ENCODE measurements at places on chromosomes 13 and 19.

GRCh38 chr13:31485183-31485582 is 254.1 kb upstream of the RXFP2 start:
- H3K4me1 ChIP-seq, result no peaks in the 10 kb centered on the region
- no peak overlapping the region for H3K27ac ChIP-seq
- no peak overlapping the region for H3K4me3 ChIP-seq
- peaks cover 3% of the 10 kb centered on the region for H3K27me3 ChIP-seq
- DNase-seq, result no peak
- H3K36me3 ChIP-seq, result no peaks in the 10 kb centered on the region

- peaks cover 6% of the 10 kb centered on the region for H3K27me3 ChIP-seq
- H3K27ac ChIP-seq, result no peak overlapping the region
Measured at GRCh38 chr19:11041966-11042627, 47.2 kb upstream of the LDLR start.

- no peak overlapping the region for H3K4me3 ChIP-seq
- H3K4me1 ChIP-seq, result no peaks in the 10 kb centered on the region
- H3K27me3 ChIP-seq, result peaks cover 1% of the 10 kb centered on the region
- H3K27ac ChIP-seq, result no peak overlapping the region
- no peak for DNase-seq
Measured at GRCh38 chr19:519449-519865, 12.1 kb upstream of the CDC34 start.

GRCh38 chr13:35908226-35908625 is 223.0 kb downstream of the DCLK1 start:
- DNase-seq, result no peak
- no peaks in the 10 kb centered on the region for H3K27me3 ChIP-seq
- H3K4me3 ChIP-seq, result no peak overlapping the region
- H3K4me1 ChIP-seq, result no peaks in the 10 kb centered on the region
- H3K27ac ChIP-seq, result no peak overlapping the region

DNA sequence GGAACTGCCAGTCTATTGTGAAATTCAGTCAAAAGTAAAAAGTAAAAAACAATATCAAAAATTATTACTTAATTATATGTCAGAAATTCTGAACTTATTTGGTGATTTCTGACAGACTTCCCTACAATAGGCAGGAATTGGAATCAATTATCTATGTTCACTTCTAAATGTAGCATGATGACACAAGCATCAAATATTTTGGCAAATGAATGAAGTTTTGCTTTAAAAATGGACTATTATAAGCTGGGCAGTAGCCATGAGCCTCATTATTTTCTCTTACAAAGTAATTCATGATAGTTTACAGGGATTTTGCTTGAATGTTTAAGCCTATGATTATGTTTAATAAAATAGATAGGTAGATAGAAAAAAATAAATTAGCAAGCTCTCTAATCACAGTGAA is 582.6 kb downstream of the SLITRK6 start:
- no peak overlapping the region for H3K4me3 ChIP-seq
- H3K36me3 ChIP-seq, result no peaks in the 10 kb centered on the region
- no peak for DNase-seq

DNA sequence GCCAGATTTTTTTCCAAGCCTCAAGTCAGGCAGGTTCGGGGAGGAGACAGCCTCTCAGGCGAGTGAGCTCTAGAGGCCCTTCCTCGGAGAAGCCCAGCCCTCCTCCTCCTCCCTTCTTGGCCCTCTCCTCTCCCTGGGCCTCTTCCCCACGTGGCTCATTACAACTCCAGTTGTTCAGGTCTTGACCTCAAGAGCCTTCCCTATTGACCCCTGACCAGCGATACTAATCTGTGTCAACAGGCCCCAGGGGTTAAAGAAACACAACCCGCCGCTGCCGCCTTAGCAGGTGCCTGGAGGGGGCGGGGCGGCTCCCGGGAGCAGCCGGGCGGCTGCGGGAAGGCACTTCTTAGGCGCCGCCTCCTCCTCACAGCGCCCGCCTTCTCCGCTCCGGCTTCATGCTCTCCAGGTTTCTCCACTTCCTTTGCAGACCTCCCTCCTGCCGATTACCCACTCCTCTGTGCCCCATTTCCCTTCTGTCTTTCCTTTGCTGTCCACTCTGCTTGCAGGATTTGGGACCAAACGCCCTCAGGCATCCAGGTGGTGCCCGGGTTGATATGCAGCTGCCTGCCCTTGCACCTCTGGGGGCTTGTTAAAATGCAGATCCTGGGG is 51.0 kb downstream of the LYL1 start:
- H3K27me3 ChIP-seq, result peaks cover 22% of the 10 kb centered on the region
- DNase-seq, result no peak
- no peaks in the 10 kb centered on the region for H3K36me3 ChIP-seq
- H3K4me1 ChIP-seq, result peaks cover 5% of the 10 kb centered on the region

- no peaks in the 10 kb centered on the region for H3K27me3 ChIP-seq
- H3K36me3 ChIP-seq, result peaks cover 66% of the 10 kb centered on the region
- no peaks in the 10 kb centered on the region for H3K4me1 ChIP-seq
- H3K27ac ChIP-seq, result no peak overlapping the region
- no peak for DNase-seq
- no peak overlapping the region for H3K4me3 ChIP-seq
Measured at GRCh38 chr13:42320375-42320787, 48.4 kb downstream of the AKAP11 start.

DNA sequence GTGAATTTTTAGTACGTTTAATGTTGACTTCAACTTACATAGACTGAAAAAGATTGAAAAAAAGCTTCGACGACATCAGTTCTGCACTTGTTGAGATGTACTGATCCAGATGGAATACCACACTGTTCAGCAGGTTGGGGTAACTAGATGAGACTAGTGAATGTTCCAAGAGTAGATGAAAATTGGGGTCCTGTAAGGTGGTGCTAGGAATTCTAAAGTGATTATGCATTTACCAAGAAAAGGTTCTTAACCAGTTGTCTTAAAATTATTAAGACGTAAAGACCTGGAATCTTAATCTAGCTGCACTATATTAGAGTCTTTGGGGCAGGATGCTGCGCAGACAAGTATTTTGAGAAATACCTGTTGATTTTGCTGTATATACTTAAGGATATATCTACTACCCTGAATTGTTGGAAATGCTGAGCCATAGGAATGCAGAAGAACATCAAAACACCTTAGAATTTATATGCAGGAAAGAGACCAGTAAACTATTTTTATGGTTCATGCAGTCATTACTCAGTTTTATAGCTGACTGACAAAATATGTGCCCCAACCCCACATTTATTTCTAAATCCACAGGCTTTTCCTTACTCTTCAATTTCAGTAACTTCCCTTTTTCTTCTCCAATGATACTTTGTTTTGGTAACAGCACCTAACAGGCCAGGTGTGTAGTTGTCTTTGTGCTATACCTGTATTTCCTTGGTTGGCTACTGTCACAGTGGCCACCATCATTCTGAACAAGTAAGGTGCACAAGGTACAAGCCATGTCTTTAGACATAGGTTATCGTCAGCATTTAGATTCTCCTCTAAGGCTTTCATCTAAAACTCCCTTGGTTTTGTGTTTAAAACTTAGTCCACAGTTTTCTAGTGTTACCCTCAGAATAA is 8.6 kb downstream of the MIR17HG start:
- peaks cover 68% of the 10 kb centered on the region for H3K36me3 ChIP-seq
- no peak for DNase-seq
- no peak overlapping the region for H3K4me3 ChIP-seq
- no peak overlapping the region for H3K27ac ChIP-seq
- H3K4me1 ChIP-seq, result peaks cover 16% of the 10 kb centered on the region

- no peak overlapping the region for H3K27ac ChIP-seq
- no peak for DNase-seq
- H3K36me3 ChIP-seq, result no peaks in the 10 kb centered on the region
Measured at GRCh38 chr13:71015516-71015915, 851.5 kb downstream of the DACH1 start.

- no peak overlapping the region for H3K4me3 ChIP-seq
- H3K4me1 ChIP-seq, result no peaks in the 10 kb centered on the region
- DNase-seq, result no peak
- no peaks in the 10 kb centered on the region for H3K36me3 ChIP-seq
Measured at GRCh38 chr13:74816737-74817136, 665.2 kb downstream of the TBC1D4 start.

GRCh38 chr13:51432576-51432975 is 20.3 kb downstream of the INTS6 start:
- H3K4me1 ChIP-seq, result peaks cover 6% of the 10 kb centered on the region
- H3K36me3 ChIP-seq, result peaks cover 20% of the 10 kb centered on the region
- no peaks in the 10 kb centered on the region for H3K27me3 ChIP-seq

- H3K4me3 ChIP-seq, result no peak overlapping the region
- no peak overlapping the region for H3K27ac ChIP-seq
- H3K36me3 ChIP-seq, result no peaks in the 10 kb centered on the region
- H3K27me3 ChIP-seq, result no peaks in the 10 kb centered on the region
- DNase-seq, result no peak
Measured at GRCh38 chr13:62537593-62537992, 1121.9 kb upstream of the PCDH20 start.

- peaks cover 20% of the 10 kb centered on the region for H3K36me3 ChIP-seq
- H3K4me3 ChIP-seq, result peak overlapping the region; percentile 85
- H3K27ac ChIP-seq, result peak overlapping the region; percentile 87
Measured at GRCh38 chr19:58058467-58058866, 615 bp upstream of the ZNF135 start.

DNA sequence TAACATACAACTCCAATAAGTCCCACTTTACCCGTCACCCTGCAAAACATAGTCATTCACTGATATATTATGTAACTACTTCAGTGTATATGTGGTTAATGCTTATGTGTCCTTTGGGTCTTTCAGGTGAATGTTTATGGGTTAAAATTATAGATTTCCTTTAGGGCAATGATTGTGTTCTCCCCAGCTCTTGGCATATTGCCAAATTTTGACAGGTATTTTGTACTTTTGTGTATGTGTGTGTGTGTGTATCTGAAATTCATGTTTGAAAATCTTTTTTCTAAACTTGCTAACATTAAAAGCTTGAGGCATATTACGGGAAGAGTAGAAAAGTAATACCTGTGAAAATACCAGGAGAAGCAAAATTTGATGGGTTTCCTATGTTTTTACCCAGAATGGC is 8.2 kb downstream of the CDK8 start:
- DNase-seq, result no peak
- no peak overlapping the region for H3K27ac ChIP-seq
- peaks cover 26% of the 10 kb centered on the region for H3K4me1 ChIP-seq

GRCh38 chr19:6058518-6059201 is 51.6 kb downstream of the RFX2 start:
- H3K4me3 ChIP-seq, result no peak overlapping the region
- DNase-seq, result no peak
- H3K4me1 ChIP-seq, result no peaks in the 10 kb centered on the region
- peaks cover 2% of the 10 kb centered on the region for H3K27me3 ChIP-seq
- no peak overlapping the region for H3K27ac ChIP-seq

GRCh38 chr19:2668175-2668763 is 34.2 kb downstream of the GNG7 start:
- no peaks in the 10 kb centered on the region for H3K27me3 ChIP-seq
- peak overlapping the region; percentile 80 for H3K4me3 ChIP-seq
- H3K27ac ChIP-seq, result peak overlapping the region; percentile 86
- H3K4me1 ChIP-seq, result peaks cover 67% of the 10 kb centered on the region

DNA sequence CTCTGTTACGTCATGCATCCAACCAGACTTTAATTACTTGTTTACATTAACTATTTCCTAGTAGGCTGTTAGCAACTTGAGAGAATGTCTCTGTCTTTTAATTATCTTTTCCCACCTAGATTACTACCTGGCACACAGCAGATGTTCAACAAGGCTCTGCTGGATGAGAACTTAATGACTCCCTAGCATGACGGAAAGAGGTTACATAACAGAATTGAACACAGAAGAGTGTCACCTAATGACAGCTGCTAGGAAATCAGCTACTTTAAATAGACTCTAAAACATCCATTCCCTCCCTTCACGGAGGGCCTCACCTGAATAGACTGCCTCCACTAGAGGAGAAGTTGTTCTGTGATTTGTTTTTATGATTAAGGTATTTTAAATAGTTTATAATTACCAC is 110.8 kb downstream of the TEX29 start:
- no peak overlapping the region for H3K27ac ChIP-seq
- no peaks in the 10 kb centered on the region for H3K36me3 ChIP-seq
- no peaks in the 10 kb centered on the region for H3K4me1 ChIP-seq
- no peak overlapping the region for H3K4me3 ChIP-seq

GRCh38 chr19:38227287-38228004 is 3.4 kb upstream of the DPF1 start:
- H3K27me3 ChIP-seq, result peaks cover 54% of the 10 kb centered on the region
- no peaks in the 10 kb centered on the region for H3K36me3 ChIP-seq
- no peak for DNase-seq
- H3K27ac ChIP-seq, result no peak overlapping the region

DNA sequence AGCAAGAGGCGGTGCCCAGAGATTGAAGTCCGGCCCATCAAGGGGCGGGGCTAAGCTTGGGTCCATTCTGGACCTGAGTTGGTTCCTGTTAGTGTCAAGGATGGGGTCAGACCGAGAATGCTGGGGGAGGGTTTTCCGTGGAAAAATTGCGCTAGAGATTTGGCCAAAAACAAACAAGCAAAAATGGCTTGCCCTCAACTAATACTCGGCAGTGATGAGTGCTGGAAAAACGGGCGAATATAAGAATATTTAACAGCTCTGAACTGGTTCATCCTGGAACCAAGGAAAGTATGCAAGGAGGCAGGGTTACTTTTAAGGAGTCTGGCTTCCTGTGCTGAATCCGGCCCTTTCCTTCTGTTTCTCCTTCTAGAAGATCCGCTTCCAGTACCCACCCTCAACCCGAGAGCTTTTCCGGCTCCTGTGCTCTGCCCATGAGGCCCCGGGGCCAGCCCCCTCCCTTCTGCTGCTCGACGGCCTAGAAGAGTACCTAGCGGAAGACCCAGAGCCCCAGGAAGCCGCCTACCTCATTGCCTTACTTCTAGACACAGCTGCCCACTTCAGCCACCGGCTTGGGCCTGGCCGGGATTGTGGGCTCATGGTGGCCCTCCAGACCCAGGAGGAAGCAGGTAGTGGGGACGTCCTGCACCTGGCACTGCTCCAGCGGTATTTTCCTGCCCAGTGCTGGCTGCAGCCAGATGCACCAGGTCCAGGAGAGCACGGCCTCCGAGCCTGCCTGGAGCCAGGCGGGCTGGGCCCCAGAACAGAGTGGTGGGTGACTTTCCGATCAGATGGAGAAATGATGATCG is 880 bp downstream of the SWSAP1 start:
- no peak overlapping the region for H3K27ac ChIP-seq
- peak; percentile 46 for DNase-seq
- no peaks in the 10 kb centered on the region for H3K27me3 ChIP-seq
- H3K36me3 ChIP-seq, result peaks cover 16% of the 10 kb centered on the region
- peaks cover 22% of the 10 kb centered on the region for H3K4me1 ChIP-seq
- no peak overlapping the region for H3K4me3 ChIP-seq

- peaks cover 11% of the 10 kb centered on the region for H3K4me1 ChIP-seq
- DNase-seq, result peak; percentile 41
- H3K36me3 ChIP-seq, result peaks cover 34% of the 10 kb centered on the region
- no peak overlapping the region for H3K4me3 ChIP-seq
Measured at GRCh38 chr19:48999481-49000325, 6.0 kb downstream of the RUVBL2 start.
